ENCODE measurements at places on chromosomes 1 and 21.
A peak's percentile ranks its signal among the peaks of the same experiment; 100 is the strongest.

GRCh38 chr1:27435566-27436203, 43.3 kb downstream of the GPR3 start:
- DNase-seq = no peak

- no peak for DNase-seq
Observed at GRCh38 chr21:36605426-36605825, 93.5 kb upstream of the SIM2 start.

DNA sequence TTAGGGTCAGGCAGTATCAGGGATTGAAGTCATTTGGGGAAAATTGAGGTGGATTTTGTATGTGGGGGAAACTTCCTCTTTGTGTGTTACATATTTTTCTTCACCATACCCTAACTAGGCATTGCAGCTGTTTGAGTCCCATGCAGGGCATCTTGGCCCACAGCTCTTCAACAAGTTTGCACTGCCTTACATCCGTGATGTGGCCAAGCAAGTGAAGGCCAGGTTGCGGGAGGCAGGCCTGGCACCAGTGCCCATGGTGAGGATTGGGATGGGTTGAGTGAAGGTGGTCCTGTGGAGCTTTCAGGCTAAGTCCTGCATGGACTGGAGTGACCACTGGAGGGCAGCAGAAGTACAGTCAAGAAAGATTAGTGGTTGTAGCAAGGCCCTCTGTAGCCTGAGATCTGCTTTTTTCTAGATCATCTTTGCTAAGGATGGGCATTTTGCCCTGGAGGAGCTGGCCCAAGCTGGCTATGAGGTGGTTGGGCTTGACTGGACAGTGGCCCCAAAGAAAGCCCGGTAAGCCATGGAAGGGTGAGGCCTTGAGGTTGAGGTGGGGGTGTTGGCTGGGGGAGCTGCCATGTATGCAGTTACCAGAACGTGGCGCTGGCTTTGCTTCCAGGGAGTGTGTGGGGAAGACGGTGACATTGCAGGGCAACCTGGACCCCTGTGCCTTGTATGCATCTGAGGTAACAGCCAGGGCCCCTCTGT, 2.4 kb downstream of the UROD start:
- DNase-seq = peak; percentile 85

- no peak for DNase-seq
Observed at GRCh38 chr1:85579622-85580021, 939 bp upstream of the CCN1 start.

DNA sequence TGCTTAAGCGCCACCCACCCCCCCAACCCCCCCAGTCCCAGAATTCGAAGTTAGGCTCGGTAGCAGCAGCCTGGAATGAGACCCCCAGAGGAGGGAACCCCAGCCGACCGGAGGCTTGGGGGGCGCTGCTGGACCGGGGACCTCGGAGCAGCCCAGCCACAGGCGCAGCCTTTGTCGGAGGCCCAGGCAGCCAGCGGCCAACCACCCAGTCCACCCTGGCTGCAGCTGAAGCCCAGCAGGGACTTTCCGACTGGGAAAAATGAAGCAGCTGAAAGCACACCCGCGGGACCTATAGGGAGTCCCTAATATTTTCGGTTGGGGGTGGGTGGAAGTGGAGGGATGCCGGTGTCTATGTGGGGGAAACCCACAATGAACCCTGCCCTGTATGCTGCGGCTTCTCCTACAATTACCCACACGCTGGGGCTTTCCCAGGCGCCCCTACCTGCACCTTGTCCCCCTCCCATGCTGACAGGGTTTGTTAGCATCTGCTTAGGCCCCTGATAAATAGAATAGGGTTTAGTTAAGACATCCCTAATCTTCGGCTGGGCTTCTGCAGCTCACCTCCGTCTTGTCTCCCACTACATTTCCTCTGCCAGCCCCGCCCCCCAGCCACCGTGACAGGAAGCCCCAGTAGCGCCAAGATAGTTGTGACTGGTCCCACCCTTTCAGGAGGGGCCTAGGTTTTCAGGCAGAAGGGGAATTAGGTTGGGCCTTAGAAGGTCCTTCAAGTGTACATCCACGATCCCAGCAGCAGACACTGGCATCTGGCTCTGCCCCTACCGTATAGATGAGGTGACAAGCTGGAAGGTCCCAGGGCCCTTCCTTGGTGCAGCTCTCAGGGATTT, 838 bp downstream of the CCDC28B start:
- peak; percentile 72 for DNase-seq

DNA sequence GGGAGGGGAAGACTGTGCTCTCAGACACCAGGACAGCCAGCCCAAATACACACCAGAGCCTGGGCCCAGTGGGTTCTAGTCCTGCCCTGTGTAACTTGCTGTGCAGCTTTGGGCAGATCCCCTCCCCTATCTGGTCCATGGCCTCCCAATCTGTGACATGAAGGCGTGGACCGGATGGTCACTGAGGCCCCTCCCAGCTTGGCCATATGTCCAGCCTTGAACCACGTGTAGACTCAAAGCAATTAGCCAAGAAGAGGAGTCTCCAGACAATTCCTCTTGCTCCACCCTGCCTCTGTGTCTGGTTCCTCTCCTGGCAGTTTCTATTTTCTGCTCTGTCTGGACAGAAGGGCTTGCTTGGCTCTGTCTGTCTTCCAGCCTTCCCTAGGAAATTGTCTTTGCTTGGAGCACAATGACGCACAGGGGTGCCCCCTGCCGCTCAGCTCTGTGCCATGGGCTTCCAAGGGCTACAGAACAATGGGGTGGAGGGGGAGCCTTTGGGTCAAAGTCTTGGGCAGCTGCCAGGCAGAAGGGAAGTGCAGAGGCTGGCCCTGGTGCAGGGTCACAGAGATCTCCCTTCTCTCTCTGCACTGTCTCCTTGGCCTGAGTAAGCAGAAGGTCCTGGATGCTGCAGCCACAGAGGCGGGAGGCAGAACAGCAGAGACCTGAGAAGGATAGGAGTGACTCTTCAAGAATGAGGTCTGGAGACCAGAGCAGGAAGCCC, 66.1 kb downstream of the TENT5C start:
- DNase-seq = no peak

- no peak for DNase-seq
Observed at GRCh38 chr1:157448636-157449035, 103.7 kb downstream of the FCRL5 start.

- no peak for DNase-seq
Observed at GRCh38 chr1:4962836-4963235, 308.4 kb downstream of the AJAP1 start.

DNA sequence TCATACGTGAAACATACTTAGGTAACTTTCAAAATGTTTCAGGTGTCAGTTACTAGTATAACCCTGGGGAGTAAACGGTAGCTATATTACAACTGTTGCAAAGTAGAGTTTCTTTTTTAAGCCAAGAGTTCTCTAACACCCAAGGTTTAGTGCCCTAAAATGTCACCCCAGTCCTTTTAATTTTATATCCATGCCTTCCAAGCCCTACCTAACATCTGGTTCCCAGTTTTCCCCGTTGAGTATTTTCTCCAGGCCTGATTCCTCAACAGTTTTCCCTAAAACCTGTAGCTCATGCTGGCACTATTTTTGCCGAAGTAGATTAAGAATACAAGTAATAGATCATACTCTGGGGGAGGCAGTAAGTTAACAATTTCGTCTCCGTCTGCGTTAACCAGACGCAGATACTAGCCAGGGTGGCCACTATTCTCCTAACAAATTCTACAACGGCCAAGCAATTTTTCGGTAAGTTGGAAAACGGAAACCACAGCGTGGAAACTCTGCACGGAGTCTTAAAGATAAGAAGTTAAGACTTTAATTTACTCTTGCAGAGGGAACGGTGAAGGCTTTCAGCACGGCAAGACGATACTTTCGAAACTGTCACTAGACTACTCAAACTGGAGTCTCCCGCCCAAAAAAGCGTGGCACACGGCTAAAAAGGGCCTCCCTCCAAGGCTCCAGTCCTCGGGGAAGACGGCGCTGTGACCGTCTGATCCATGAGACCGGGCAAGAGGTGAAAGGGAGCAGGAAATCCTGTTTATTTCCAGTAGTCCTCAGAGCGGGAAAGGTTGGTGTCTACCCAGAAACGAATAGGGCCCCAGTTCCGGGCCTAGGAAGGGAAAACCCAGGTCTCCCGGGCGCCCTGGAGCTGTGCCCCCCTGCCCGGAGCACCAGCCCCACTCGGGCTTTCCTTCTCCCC, 945 bp downstream of the SRSF4 start:
- DNase-seq = peak; percentile 8

- no peak for DNase-seq
Observed at GRCh38 chr1:6313393-6314200, 52.7 kb upstream of the GPR153 start.

- DNase-seq = no peak
Observed at GRCh38 chr1:201896951-201897391, 8.3 kb downstream of the SHISA4 start.

DNA sequence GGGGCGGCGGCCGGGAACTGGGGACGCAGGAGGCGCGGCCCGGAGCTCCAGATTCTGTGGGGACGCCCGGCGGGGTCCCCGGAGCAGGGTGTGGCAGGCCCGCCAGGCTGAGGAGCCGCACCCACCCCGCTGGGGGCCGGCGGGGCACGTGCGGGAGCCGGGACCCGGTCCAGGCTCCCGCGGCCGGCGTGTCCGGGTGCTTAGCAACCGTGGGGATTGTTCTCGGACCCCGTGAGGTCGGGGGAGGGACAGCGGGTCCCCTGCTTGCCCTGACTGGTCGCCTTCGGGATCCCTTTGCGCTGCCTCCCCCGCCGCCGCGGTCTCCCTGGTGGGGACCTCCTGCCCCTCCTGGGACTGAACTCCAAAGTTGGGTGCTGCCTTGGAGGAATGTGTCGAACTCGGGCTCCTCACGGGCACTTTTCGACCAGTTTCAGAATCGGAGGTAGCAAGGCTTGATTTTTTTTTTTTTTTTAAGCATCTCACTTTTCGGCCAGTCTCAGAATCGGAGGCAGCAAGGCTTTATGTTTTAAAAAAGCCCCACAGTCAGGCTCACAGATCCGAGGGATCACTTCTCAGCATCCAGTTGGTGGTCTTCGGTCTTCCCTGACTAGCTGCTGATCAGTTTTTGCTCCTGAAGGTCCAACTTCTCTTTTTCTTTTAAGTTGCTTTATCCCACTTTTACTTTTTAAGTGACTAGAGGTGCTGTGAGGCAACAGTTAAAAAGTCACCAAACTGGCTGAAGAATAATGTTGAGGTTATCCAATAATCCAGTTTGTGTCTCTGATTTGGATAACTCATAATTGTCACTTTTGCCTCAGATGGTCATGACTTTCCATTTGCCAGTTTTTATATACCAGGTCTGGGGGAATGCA, 648 bp downstream of the FAM76A start:
- DNase-seq = peak; percentile 17

DNA sequence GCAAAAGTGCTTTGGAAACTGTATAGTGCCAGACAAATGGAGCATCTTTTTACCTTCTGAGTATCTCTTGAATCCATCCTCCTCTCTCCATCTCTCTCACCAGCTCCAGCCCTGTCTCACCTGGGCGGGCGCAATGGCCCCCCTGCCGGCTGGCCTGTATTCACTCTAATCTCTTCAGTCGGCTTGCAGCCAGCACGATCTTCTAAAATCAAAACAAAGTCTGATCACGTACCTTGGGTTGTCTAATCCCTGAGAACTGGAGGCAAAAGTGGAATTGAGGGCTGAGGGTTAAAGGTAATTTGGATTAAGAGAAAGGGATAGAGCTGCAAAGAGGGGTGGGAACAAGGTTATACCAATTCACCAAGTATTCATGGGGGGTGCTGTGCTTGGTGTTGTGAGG, 46.0 kb upstream of the LRRN2 start:
- DNase-seq = no peak

GRCh38 chr1:161747801-161748200, 1.8 kb upstream of the DUSP12 start:
- no peak for DNase-seq

GRCh38 chr1:224766266-224766665, 150.1 kb downstream of the CNIH3 start:
- DNase-seq = no peak

DNA sequence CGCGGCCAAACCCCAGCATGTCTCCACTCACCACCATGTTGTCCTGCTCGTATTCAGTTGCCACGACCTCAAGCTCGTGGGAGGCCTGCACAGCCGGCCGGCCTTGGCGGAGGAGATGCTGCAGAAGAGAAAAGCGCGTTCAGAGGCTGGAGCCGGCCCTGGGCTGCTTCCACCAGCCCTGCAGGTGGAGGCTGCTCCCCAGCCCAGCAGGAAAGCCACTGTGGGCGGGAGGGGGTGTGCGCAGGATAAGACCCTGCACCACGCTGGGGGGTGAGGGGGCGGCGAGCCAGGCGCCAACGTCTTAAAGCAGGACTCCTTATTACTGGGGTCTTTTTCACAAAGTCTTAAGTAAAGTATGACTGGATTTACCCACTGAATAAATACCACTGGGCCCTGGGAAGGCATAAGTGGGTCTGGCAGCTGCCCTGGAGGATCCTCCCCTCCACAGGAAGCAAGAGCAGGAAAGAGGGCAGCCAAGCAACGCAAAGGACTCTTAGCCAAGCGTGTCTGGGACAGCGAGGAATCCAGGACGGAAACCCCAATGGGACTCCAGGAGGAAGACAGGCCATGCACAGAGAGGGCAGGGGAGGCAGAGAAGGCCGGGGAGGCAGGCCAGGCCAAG, 104.8 kb downstream of the NPHP4 start:
- no peak for DNase-seq

- no peak for DNase-seq
Observed at GRCh38 chr1:24888061-24888970, 41.8 kb downstream of the RUNX3 start.

GRCh38 chr1:111422546-111423391, 4.8 kb downstream of the OVGP1 start:
- no peak for DNase-seq

GRCh38 chr21:41674402-41674801, 92.5 kb downstream of the RIPK4 start:
- DNase-seq = no peak

GRCh38 chr1:154463512-154463990, 38.5 kb upstream of the TDRD10 start:
- peak; percentile 81 for DNase-seq

DNA sequence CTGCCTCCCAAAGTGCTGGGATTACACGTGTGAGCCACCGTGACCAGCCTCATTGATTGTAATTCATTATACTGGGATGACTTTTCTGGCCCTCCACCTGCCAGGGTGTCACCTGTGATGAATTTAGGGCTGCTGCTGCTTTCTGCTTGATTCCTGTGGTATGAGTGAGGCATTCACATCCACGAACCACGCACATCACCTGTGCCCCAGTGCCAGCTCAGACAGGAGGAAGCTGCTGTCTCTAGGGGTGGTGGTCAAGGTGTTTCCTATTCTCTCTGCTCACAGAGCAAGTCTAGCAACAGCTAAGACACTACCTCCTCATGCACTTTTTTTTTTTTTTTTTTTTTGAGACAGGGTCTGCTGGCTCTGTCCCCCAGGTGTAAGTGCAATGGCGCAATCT, 12.3 kb upstream of the LDLRAD2 start:
- DNase-seq = no peak

GRCh38 chr1:54606096-54606989, 17.0 kb downstream of the FAM151A start:
- no peak for DNase-seq

GRCh38 chr1:21037091-21037490, 139.6 kb downstream of the EIF4G3 start:
- DNase-seq = no peak

DNA sequence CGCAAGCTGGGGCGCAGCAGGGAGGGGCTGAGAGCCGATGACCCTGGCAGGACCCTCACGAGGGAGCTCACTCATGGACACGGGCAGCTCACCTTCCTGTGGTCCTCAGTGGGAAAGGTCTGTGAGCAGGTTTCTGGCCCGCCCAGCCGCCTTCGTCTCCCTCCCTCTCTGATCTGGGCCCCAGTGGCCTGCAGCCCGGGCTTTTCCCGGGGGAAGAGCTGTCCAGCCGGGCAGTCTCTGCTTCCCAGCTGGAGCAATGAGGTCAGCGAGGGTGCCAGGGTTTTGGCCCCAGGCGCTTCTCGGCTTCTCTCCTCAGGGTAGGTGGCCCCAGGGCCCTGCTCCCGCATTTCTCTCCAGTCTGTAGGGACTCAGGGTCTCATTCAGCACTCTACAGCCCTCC, 22.2 kb upstream of the ARHGEF16 start:
- DNase-seq = no peak

Measured in CD4-positive, alpha-beta T cell treated with Interleukin-15 for 4 hours (primary cell).